ENCODE measurements at places on chromosomes 12 and 14.

DNA sequence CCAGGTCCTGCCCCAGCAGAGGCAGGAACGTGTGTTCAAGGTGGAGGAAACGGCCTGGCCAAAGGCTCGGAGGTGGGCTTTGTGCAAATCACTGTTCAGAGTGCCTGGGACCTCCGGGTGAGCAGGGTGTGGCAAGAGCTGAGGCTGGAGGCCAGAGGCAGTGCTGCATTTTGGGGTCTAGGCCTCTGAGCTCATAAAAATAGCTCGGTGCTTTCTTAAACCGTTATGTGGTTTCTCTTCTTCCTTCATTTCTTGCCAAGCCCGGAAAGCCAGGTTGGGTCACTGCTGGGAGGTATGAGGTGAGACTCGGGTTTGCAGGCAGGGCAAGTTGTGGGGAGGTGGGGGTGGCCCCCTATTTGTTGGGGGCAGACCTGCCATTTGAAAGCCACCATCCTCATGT is 178.8 kb upstream of the MYL2 start:
- DNase-seq: no peak

DNA sequence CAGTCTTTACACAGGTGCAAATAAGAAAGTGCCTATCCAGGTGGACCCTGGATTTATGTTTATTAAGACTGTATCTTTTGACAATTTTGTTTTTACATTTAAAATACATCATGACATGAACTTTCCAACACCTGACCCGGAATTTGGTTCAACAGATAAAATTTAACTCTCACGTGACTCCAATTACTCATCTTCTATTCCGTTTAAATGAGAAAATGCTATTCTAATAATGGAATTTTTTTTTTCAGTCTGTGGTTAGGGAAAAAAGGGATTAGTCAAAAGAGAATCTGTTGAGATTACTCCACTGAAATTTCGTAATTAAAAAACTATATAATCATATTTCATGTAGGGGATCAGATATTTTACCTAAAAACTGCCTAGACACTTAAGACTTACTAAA is 11.1 kb downstream of the VPS37B start:
- DNase-seq: peak; percentile 50

DNA sequence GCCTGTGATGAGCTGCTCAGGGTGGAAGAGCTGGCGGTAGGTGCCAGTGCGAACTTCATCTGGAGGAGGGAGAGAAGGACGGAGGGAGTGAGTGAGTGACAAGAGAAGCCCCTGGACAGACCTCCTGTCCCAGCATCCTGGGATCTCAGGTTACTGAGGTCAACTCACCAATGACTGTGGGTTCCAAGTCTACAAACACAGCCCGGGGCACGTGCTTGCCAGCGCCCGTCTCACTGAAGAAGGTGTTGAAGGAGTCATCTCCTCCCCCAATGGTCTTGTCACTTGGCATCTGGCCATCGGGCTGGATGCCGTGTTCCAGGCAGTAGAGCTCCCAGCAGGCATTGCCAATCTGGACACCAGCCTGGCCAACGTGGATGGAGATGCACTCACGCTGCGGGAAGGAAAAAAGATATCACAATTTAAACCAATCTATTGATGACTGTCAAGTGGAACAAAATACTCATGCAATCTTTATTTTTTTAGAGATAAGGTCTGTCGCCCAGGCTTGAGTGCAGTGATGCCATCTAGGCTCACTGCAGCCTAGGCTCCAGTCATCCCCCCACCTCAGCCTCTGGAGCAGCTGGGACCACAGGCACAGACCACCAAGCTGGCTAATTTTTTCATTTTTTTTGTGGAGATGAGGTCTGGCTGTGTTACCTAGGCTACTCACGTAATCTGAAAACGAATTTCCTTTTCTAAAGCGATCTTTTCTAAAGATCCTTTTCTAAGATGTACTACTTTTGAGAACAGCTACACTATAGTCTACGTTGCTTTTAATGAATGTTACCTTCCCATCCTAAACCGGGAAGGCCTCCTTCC is 1.7 kb downstream of the TUBA1B start:
- DNase-seq: no peak

- peak; percentile 39 for DNase-seq
Observed at GRCh38 chr12:56079723-56080555, at the start of gene ERBB3. Gene ERBB3 (plus strand): TSS chr12:56080165. CDS start chr12:56080301, 136 bp downstream.

- DNase-seq: peak; percentile 15
Observed at GRCh38 chr12:68279227-68280054, 26.0 kb upstream of the IL22 start.

DNA sequence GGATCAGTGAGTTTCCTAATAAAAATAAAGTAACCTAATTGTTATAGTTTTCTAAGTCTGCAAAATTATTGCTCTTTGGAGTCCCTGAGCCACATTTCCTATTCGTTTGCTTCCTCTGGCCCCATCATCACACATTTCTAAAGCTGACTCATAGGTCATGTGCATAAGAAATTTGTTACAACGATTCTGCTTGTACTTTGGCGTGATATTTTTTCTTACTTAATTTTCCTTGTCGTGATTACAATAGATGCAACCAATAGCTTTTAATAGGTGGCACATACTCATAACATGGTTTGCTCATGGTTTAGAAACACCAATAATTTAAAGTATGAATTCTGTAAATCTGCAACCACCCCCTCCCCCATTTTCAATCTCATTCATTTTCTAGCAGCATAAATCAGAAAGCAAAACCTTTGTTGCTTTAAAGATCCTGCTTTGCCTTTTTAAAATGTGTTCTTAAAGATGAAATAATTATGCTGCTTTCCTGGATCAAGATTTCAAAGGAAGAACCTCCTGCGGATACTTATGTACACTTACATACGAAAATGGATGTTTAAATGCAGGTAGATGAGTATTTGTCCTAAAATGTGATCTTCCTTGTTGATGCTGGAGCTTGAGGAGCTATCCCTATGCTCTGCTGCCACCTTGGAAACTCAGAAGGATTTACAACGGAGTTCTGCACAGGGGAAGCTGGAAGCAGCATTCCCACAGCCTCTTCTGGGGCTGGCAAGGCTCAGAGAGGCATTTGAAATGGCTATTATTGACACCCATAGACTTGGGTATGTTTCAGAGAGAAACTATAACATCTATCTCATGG is 1.7 kb upstream of the FLRT2 start:
- DNase-seq: no peak

- no peak for DNase-seq
Observed at GRCh38 chr14:74080820-74081460, 3.3 kb downstream of the ALDH6A1 start.

DNA sequence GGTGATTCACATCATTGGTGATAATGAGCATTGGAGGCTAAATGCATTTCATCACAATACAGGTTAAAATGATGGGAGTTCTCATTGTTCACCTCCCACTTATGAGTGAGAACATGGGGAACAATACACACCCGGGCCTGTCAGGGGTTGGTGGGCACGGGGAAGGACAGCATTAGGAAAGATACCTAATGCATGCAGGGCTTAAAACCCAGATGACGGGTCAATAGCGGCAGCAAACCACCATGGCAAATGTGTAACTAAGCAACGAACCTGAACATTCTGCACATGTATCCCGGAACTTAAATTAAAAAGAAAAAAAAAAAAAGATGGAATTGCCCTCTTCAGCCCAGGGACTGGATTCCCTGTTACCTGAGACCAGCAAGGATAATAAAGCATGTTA is 2.3 kb upstream of the LUM start:
- DNase-seq: no peak

Measured in hematopoietic multipotent progenitor cell treated with erythropoietin and hydrocortisone succinate and interleukin-3 and kit ligand, for 17 days (in vitro differentiated cells).